ENCODE measurements at places on chromosomes 2 and 18.

GRCh38 chr2:187345338-187345737, 102.7 kb downstream of the CALCRL start:
- DNase-seq = no peak

DNA sequence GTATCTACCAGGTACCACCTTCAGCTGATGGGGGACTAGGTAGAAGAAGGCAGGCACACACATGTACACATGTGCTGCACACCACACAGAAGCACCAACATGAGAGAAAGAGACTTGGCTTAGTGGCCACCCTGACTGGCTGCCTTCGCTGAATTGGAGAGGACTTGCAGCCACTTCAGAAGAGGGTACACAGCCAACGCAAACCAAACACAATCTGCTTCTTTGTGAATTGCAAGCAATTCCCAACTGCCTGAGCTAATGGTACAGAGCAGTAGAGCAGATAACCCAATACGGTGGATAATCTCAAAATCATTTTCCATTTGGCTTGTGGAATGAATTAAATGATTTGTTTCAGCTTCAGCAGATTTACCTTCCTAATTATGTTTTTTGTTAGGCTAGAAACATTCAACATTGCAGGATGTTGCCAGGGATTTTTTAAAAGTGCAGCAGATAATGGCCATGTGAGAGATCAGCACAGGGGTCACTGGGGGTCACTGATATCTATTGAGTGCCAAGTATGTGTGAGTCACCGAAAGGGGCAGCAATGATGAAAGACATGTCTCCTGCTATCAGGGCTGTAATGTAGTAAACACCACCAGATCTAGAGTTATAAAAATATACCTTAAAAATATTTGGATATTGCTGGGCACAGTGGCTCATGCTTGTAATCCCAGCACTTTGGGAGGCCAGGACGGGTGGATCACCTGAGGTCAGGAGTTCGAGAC, 652.6 kb downstream of the BCL11A start:
- DNase-seq = no peak

GRCh38 chr2:178109813-178110212, 2.4 kb upstream of the RBM45 start:
- DNase-seq = peak; percentile 58

GRCh38 chr2:227890495-227891079, 19.2 kb downstream of the DAW1 start:
- DNase-seq = peak; percentile 72

- no peak for DNase-seq
These were observed 25.4 kb downstream of the TYMS start for GRCh38 chr18:682833-683232.

DNA sequence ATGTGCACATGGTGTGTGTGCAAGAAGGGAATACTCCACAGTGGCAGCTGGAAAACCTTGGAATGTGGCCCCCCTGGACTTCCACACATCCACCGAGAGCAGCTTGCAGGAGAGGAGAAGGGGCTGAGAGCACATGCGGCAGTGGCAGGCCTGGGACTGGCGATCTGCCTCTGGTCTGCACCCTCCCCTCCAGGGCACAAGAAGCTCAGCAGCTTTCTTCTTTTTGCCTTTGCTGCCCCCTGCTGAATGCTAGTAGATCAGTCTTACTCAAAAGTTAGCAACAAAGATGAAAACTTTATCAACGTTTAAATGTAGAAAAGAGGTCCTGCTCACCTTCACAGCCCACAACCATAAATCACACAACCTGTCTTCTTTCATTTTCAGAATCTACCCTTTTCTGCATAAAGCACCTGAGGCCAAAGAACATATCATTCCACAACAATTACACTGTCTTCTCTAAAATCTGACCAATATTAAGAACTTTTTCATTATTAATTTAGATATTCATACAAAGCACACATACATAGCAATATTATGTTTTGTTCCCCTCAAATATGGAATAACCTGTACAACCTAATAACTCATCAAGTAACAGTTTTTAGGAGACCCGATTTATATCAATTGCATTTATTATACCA, 34.6 kb downstream of the TGFBRAP1 start:
- peak; percentile 76 for DNase-seq

DNA sequence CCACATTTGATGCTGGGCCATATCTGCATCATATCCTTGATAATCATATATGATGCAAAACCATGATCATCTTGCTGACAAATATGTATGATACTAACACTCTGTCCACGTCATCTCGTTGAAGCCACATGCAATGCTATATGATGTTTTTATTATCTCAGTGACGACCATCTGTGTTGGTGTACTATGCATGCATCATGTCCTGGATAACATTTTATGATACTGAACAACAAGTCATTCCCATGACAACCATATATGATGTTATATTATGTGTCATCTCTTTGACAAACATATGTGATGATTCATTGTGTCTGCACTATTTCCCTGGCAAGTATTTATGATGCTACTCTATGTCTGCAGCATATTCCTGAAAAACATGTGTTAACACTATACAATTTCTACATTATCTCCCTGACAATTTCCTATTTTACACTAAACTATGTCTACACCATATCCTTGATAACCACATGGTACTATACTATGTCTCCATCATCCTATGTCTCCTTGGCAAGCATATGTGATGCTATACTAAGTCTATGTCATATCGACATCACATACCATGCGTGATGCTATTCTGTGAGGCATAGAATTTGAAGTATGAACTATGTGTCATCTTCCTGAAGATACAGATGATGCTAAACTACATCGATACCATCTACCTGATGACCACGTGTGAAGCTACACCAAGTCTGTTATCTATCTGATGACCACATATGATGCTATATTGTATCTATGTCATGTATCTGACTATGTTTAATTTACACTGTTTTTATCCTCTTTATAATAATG, 37.0 kb downstream of the DAW1 start:
- peak; percentile 79 for DNase-seq

DNA sequence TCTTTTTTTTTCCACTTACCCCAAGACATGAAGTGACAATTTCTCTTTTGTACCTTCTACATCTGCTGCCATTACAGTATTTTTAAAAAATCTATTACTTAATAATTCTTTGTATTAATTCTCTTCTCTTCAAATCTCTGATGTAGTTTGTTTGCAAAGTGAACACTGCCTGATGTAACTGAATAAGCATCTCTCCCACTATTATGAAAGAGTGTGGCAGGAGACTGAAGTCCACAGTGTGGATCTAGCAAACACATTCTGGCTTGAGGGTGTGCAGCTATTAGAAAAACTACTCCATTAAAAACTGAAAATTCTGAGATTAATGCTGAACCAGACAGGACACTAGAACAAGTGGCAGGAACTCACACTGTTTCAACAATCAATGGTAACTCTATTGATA, 5.0 kb upstream of the SERPINB8 start:
- no peak for DNase-seq

DNA sequence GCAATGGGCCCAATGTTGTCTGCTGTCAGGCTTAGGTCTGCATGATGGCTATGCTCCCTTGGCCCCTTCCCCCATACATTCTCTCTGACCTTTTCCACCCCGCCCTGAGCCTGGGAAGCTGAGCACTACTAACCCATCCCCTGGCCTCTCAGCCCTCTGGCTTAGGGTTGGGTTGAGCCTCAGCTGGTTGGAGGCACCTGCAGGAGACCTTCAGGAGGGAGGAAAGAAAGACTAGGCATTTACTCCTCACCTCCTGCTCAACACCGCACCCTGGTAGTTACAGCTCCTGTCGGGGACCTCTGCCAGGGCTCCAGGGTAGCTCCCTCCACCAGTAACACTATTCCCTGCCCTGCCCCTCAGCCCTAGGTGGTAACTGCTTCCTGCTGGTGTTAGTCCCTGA, 80.5 kb downstream of the GALNT14 start:
- DNase-seq = no peak

- DNase-seq = no peak
These were observed 4.3 kb upstream of the NAGK start for GRCh38 chr2:71064110-71064611.

Measured in fibroblast of mammary gland (primary cell).